ENCODE measurements at places on chromosomes 1 and 21.
A peak's percentile ranks its signal among the peaks of the same experiment; 100 is the strongest.

DNA sequence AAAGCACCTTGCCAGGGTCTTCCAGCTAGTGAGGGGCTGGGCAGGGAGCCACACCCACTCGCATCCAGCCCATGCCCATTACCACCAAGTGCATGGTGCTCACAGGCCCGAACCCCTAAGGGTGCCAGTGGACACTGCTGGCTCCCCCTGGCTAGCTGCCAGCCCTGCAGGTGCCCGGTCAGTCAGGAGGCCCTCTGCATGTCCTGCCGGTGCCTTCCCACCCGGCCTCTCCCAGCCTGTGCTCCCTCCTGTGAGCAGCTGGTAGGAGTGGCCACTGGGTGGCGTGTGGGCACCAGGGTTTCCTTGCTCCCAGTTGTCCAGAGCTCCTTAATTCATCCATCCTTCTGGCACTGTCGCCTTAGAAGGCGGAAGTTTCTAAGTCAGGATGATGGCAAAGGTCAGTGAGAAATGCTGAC lies 33.4 kb downstream of the QSOX1 start:
- peak; percentile 90 for DNase-seq

DNA sequence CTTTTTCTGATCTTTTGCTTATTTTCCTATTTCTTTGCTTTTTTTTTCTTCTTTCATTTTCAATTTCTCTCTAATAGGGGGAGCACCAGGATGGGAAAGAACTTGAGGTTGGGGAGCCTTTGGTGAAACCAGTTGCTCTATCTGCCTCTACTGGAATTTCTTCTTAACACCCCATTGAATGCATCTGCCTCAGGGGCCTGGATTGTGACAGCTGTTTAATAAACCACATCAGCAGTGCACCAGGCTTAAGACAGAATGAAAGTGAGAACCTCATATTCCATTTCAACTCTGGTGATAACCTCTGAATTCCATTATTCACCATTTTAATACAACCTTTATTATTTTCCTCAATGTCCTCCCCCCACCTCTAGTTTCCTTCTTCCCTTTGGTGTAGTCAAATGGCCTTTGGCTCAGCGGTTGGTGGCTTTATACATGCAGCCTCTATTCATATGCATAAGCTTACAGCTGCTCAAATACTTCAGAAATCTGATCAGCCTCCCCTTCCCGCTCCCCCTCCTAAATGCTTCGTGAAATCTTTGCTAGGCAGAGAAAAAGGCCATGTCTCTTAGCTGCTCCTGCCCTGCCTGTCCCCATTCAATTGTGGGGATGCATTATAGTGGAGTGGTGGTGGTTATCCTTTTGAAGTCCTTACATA lies 537.3 kb upstream of the PLXNA2 start:
- no peak for DNase-seq

DNA sequence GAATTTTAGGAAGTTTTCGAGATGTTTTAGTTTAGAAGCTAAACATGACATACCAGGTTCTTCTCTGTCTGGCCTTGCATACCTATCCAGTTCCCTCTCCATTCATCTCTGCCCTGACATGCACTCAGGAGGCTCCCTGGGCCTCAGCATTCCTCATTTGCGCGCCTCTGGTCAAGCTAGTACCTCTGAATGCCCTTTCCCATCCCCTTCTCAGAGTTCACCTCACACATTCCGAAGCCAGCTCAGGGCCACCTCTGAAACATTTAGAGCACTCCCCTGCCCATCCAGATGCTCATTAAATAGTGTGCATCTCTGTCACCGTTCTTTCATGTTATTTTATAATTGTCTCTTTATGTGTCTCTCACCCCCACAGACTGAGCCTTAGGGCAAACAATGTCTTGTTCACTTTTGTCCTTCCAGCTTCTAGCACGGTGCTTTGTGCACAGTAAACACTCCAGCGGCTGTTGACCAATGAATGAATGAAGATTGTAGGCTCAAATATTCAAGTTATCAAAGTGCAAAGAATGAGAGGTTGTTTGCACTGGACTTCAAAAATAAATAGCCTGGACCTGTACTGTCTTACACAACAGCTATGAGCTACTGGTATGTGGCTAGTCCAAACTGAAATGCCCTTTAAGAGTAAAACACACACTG lies 1.2 kb upstream of the DHCR24 start:
- no peak for DNase-seq

- DNase-seq, result no peak
Measured at GRCh38 chr21:39613041-39613934, 548 bp downstream of the B3GALT5 start.

DNA sequence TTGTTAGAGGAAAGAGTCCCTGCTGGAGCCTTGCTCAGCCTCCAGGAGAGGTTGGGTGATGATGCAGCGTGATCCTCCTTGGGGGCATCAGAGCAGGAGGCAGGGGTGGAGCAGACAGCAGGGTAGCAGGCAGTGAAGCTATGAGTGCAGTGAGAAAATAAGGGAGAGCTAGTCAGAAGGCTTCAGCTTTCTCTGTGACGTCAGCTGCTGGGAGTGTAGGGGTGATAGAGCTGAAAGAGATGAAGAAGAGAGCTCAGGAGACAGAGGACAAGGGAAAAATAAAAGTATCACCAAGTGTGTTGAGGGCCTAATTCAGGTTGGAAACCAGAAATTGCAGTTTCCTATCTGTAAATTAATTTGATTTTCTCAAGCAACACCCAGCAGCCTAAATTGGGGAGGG lies 2.2 kb upstream of the ADAM30 start:
- DNase-seq, result no peak

GRCh38 chr1:209190591-209191261 lies 392.8 kb upstream of the CAMK1G start:
- peak; percentile 64 for DNase-seq

DNA sequence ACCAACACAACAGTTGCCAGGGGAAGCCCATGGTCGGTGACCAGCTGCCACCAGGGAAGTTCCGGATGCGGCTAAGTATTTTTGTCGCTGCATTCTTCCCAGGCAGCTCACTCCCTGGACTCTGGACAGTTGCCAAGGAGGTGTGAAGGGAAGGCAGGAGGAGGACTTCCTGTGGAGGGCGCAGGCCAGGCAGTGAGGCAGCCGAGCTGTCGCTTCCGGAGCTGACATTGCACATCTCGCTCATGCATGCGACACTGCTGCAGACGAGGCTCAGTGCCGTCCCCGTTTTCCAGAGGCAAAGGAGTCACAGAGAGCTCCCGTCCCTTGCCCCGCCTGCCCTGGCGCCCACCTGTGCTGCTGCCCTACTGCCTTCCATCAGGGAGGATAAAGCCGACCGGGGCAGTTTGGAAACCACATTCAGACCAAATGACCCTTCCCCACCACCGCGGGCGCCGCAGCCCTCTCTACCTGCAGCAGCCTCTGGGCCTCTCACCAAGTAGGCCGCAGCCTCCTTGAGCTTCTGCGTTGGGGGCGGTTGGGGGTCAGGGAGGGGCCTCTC lies 81.4 kb downstream of the NENF start:
- peak; percentile 89 for DNase-seq

DNA sequence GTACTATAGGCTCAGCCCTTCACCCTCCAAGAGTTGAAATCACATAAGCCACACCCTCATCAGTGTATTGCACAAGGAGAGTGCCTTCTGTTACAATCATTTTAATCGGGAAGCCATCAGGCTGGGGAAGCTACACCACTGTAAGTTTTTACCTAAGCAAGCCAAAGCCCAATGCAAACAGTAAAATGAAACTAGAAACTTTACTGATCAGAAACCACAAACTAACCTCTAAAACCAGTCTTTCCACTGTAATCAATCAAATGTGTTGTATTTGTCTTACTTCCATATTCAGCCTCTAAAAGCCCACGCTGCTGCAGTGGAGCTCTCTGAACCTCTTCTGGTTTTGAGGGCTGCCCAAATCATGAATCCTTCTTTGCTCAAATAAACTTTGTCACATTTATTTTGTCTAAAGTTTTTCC lies 26.2 kb downstream of the CAPN8 start:
- DNase-seq, result peak; percentile 71

GRCh38 chr1:118223426-118223825 lies 38.4 kb upstream of the SPAG17 start:
- peak; percentile 29 for DNase-seq

DNA sequence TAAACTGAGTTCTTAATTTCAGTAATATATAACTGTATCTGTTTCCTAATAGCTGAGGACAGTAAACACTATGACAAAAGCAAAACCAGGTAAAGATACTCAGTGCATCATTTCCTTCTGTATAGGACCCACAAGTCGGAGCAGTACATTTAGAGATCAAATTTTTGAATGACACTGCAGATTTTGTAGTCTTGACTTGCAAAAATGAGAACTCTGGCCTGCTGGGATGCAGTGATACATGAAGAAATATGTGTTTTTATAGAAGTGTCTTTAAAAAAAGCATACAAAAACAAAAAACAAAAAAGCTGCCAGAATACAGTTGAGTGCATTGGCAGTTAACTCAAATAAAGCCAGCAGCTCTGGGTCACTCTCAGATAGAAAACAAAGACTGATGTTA lies 19.0 kb downstream of the GART start:
- DNase-seq, result no peak

DNA sequence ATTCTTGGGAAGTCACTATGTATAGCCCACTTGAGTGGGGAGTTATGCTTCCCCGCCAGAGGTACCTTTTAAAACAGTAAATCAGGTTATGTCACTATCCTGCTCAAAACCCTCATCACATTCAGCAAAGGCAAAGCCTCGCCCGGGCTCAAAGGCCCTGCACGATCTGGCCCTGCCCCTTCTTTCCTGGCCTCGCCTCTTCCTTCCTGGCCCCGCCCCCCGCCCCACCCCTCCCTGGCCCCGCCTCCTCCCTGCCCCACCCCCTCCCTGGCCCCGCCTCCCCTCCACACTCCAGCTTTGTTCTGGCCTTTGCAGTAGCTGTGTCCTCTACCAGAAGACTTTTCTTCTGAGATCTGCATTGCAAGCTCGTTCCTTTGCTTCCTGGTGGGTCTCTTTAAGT lies 6.6 kb downstream of the LDLRAD2 start:
- peak; percentile 61 for DNase-seq

- DNase-seq, result no peak
Measured at GRCh38 chr1:34263406-34263805, 86.7 kb downstream of the C1orf94 start.

DNA sequence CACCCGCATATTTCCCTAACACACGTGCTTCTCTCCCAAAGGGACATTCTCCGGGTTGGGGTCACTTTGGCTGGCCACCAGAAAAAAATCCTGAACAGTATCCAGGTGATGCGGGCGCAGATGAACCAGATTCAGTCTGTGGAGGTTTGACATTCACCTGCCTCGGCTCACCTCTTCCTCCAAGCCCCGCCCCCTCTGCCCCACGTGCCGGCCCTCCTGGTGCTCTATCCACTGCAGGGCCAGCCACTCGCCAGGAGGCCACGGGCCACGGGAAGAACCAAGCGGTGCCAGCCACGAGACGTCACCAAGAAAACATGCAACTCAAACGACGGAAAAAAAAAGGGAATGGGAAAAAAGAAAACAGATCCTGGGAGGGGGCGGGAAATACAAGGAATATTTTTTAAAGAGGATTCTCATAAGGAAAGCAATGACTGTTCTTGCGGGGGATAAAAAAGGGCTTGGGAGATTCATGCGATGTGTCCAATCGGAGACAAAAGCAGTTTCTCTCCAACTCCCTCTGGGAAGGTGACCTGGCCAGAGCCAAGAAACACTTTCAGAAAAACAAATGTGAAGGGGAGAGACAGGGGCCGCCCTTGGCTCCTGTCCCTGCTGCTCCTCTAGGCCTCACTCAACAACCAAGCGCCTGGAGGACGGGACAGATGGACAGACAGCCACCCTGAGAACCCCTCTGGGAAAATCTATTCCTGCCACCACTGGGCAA lies 59.1 kb downstream of the LACTBL1 start:
- no peak for DNase-seq

- DNase-seq, result no peak
Measured at GRCh38 chr21:33801424-33802405, 113.9 kb downstream of the ATP5PO start.

DNA sequence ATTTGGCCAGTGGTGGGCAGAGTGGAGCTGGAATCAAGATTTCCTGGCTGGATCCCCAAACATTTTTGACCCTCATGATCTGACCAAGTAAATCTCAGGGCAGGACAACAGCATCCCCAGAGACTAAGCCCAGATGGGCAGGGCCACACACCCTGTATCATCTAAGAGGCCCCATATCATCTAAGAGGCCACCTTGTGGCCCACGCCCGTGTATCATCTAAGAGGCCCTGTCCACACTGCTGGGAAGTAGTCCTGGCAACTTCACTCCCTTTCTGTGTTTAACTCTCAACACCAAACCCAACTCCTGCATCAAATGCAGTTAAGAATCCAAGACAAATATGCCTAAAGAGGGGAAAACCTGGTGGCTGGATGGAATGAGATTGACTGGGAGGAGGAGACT lies 81.6 kb upstream of the SSX2IP start:
- no peak for DNase-seq

- no peak for DNase-seq
Measured at GRCh38 chr21:33112151-33112550, 42.2 kb downstream of the OLIG1 start.

GRCh38 chr1:230892018-230892491 lies 23.7 kb upstream of the C1orf198 start:
- DNase-seq, result no peak

DNA sequence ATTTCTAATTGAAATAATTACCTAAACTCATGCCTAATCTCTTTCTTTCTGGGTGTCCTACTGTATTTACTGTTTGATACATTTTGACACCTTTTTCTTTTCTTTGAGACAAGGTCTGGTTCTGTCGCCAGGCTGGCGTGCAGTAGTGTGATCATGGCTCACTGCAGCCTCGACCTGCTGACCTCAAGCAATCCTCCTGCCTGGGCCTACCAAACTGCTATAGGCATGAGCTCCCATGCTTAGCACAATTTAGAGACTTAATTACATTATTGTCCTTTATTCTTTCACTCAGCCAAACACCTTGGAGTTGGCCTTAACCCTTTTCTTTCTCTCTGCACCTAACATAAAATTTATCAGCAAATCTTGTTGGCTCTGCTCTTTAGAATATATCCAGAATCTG lies 139.8 kb upstream of the KIF26B start:
- no peak for DNase-seq

GRCh38 chr1:31708324-31708723 lies 4.5 kb upstream of the COL16A1 start:
- no peak for DNase-seq

GRCh38 chr1:230542054-230542453 lies 100.2 kb upstream of the COG2 start:
- DNase-seq, result no peak

- no peak for DNase-seq
Measured at GRCh38 chr1:84877592-84877991, 15.4 kb downstream of the LPAR3 start.

GRCh38 chr1:182110635-182111034 lies 49.1 kb upstream of the ZNF648 start:
- DNase-seq, result no peak

DNA sequence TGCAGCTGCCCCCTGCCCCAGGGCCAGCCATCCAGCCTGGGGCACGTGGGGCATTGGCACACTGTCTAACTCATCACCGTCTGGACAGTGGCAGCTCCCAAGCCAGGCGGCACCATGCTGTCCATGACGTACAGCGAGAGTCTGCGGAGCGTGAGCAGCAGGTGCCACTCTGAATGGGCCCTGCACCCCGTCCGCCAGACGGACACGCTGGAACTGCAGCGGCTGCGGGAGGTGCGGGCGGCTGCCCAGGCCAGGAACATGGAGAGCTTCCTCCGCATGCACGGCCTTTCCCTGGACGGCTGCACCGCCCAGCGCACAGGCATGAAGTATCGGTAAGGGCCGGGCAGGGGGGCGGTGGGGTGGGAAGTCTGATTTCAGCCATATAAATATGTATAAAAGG lies 5.7 kb downstream of the KCNAB2 start:
- DNase-seq, result no peak
